ENCODE measurements at places on chromosomes 7 and 10.

GRCh38 chr7:11315666-11316258 is 342.1 kb downstream of the PHF14 start:
- no peak for DNase-seq

DNA sequence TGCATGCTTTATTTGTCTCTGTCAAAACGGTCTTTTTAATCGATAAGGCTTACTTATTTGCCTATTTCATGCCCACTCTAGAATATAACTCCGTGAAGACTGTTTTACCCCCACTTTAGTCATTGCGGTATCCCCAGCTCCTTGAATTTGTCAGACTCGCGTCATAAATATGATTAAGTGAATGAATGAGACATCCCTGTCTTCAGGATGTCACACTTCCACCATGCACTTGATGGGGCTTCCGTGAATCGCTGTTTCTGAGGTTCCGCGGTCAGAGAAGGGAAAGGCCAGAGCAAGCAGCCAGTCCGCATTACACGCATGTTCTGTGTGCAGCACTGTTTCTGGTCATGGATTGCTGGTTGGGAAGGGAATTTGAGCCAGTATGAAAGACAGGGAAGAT is 138.8 kb downstream of the CELF2 start:
- no peak for DNase-seq

DNA sequence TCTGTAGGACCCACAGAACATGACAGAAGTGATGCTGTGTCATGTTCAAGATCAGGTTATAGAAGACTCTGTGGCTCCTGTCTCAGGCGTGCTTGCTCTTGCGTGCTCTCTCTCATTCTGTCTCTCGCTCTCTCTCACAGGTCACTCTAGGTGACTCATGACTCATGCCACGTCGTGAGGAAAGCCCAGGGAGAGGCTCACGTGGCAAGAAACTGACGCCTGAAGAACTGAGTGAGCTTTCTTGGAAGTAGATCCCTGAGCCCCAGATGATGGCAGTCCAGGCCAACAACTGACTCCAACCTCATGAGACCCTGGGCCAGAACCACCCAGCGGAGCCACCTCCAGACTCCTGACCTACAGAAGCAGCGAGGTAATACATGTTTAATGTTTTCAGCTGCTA is 103.3 kb downstream of the DNMBP start:
- no peak for DNase-seq

GRCh38 chr7:131543298-131543697 is 13.1 kb downstream of the PODXL start:
- no peak for DNase-seq

- DNase-seq, result no peak
Measured at GRCh38 chr7:155714702-155715101, 70.2 kb downstream of the RBM33 start.

- DNase-seq, result no peak
Measured at GRCh38 chr10:24214762-24215161, 5.8 kb downstream of the KIAA1217 start.

- DNase-seq, result no peak
Measured at GRCh38 chr7:158683541-158683940, 21.1 kb downstream of the NCAPG2 start.

- DNase-seq, result no peak
Measured at GRCh38 chr10:79079054-79079397, 10.3 kb downstream of the ZMIZ1 start.

Data from left hindlimb (tissue), 1 donor.